ENCODE measurements at places on chromosomes 11 and 22.

DNA sequence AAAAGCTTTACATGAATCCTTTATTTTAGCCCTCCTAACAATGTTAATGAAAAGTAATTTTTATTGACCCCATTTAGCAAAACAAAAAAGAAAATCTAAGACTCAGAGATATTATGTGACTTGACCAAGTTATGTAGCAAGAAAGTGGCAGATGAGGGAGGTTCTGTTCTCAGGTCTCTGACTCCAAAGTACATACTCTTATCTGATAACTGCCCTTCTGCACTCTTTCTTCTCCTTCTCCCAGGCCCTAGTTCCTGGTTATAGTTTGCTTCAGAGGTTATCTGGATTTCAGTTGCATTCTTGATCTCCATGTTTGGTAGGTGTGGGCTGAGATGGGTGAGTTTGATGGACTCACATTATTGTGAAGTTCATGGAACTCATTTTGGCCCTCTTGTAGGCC is 4.5 kb downstream of the OR9Q2 start:
- DNase-seq: no peak

- DNase-seq: no peak
Measured at GRCh38 chr11:106031202-106031810, 9.3 kb upstream of the MSANTD4 start.

GRCh38 chr22:46849101-46849500 is 86.7 kb downstream of the TBC1D22A start:
- DNase-seq: no peak

- DNase-seq: no peak
Measured at GRCh38 chr22:49368221-49368975, 459.3 kb downstream of the BRD1 start.

- DNase-seq: no peak
Measured at GRCh38 chr11:27290261-27291050, 72.6 kb downstream of the CCDC34 start.

- no peak for DNase-seq
Measured at GRCh38 chr22:48478124-48478523, 1349.5 kb downstream of the BRD1 start.

DNA sequence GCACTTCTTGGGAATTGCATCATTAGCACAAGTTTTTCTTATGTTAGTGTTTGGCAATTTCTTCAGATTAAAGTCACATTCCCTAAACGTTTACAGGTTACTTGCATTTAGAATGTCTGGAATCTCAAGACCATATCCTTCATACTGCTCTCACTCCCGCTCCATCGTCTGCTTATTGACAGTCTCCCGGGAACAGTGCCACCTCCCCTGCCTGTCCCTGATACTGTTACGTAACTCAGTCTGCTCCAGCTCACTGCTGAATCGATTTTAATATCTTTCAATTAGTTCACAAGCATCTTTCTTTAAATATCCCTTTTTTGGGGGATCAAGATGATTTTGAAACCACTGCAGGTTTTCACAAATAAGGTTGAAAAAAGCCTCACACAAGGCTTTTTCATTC is 48.2 kb downstream of the GLYATL2 start:
- no peak for DNase-seq

- DNase-seq: no peak
Measured at GRCh38 chr11:35909511-35910265, 34.2 kb upstream of the LDLRAD3 start.

GRCh38 chr11:117473481-117474091 is 145.9 kb downstream of the CEP164 start:
- no peak for DNase-seq

GRCh38 chr11:118283756-118284350 is 19.8 kb upstream of the MPZL2 start:
- no peak for DNase-seq

GRCh38 chr11:74097686-74098237 is 73.0 kb downstream of the C2CD3 start:
- no peak for DNase-seq

- no peak for DNase-seq
Measured at GRCh38 chr22:39294571-39295468, 24.6 kb downstream of the RPL3 start.

DNA sequence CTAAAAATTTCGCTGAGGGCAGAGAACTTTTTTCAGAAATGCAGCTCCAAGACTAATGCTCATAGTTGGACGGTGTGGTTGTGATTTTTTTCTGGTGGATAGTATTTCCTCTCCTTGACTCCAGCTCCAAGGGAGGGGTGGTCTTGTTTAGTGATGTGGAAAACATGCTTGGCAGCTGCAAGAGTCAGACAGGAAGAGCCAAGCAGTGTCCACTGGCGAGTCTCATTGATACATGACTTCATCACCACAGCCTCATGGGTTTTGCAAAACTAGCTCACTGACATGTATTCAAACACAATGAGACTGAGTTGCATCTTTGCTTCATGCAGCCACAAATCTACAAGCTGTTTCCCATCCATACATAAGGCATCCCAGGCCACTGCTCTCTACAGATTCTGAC is 7.3 kb upstream of the KCNJ1 start:
- DNase-seq: no peak

DNA sequence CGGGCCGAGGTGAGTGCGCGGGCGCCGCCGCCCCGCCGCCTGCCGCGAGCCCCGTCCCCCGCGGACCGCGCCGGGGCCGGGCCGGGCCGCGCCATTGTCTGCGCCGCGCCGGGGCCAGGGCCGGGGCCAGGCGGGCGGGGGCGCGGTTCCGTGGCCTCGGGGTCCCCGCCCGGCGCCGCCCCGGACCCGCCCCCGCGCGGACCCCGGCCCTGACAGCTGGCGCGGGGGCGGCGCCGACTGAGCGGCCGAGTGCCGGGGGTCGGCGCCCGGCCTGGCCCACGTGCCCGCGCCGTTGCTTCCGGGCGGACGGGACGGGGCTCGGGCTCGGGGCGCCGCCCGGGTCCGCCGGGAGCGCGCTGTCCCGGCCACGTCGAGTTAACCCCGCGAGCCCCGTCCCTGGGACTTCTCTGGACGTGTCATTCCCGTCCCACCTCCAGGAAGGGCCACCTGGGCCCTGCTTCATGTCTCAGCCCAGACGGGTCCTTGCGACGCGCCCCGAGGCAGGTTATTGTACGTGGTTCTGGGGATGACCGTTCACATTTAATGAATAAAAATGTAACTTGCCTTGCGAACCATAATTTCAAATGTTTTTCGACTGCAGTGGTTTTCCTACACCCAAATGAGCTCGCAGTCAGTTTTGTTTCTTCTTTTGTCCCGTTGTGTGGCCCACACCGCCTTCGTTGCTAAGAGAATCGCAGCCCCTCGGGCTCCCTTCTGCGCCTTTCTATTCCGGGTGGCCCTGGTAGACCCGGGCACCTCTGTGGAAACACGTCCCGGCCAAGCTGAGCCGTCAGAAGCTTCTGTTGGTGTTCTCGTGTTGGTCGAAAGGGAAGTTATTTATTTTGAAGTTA is 562 bp downstream of the ZBED4 start:
- DNase-seq: peak; percentile 22

DNA sequence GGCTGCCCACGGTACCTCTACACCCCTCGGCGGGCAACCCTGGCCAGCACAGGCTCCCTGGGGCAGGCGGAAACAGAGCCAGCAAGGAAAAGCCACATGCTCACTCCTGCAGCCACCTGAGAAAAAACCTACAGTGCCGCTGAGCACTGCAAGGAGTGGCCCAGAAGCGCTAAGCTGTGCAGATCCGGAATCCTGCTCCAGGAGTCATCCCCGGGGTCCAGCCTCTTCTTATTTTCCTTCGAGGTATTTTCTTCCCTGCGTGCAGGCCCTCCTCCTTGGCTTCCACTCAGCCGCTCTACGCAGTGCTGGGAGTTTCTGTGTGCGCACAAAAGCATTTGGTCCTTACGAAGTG is 81.0 kb downstream of the TRMU start:
- DNase-seq: no peak

DNA sequence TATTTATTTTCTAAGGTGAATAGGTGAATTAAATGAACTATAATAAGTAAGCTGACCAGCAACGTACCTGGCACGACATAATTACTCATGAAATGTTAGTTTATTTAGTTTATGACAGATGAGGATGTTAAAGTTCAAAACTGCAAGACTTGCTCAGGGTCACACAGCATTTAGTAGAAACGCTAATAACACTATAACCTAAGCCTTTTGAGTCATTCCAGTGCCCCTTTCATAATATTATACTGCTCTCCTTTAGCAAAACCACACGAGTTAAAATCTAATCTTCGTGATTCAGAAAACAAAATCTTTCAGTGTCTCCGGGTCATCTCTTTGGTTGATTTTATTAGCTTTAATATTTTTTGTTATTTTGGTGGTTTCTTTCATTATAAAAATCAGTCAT is 39.6 kb downstream of the BTBD10 start:
- DNase-seq: no peak

GRCh38 chr11:70700871-70701270 is 302.5 kb downstream of the CTTN start:
- no peak for DNase-seq

DNA sequence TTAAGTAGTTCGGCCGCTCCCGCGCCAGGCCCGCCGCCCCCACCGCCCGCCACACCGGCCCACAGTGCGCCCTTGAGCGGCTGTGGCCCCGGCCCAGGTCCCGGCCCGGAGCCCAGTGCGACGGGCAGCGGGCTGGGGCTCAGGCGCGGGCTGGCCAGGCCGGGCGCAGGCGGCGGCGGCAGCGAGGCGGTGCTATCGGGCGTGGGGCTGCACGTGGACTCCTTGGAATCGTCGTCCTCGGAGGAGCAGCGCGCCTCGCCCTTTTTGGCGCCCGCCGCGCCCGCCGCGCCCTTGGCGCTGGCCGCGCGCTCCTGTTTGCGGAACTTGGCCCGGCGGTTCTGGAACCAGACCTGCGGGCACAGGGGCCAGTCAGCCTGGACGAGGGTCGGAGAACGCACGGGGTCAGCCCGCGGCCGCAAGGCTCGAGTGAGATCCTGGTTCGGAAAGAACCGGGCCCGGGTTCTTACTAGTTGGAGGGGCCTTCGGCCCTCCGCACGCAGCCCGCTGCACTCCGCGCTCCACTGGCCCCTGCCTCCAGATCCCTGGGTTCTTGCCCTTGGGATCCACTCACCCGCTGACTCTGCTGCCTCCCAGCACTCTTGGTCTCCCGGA is 4.0 kb downstream of the PHOX2A start:
- no peak for DNase-seq

GRCh38 chr22:41177040-41177621 is 28.0 kb upstream of the L3MBTL2 start:
- DNase-seq: no peak

- no peak for DNase-seq
Measured at GRCh38 chr11:32918427-32918826, 25.8 kb downstream of the QSER1 start.

DNA sequence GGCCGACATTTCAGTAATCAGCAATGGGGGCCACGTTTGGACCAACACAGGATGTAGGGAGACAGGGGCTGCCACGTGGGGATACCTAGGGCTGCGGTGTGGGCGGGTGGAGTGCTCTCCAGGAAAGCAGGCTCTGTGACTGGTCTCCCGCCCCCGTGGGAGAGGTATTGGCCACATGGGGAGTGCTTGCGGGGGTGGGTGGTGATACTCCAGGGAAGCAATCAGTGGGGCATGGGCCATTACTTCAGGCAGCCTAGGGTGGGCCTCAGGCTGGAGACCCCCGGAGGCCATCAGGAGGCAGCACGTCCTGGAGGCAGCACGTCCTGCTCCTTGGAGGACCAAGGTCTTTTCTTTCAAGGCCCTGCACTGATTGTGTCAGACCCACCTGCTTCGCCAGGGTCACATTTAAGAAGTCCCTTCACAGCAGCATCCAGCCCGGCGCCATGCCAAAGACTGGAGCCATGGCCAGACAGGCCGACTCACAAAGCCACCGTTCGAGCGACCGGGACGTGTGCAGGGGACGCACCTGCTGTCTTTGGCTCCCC is 3.0 kb upstream of the MUC2 start:
- DNase-seq: no peak

GRCh38 chr11:72773291-72773690 is 20.6 kb downstream of the STARD10 start:
- no peak for DNase-seq

DNA sequence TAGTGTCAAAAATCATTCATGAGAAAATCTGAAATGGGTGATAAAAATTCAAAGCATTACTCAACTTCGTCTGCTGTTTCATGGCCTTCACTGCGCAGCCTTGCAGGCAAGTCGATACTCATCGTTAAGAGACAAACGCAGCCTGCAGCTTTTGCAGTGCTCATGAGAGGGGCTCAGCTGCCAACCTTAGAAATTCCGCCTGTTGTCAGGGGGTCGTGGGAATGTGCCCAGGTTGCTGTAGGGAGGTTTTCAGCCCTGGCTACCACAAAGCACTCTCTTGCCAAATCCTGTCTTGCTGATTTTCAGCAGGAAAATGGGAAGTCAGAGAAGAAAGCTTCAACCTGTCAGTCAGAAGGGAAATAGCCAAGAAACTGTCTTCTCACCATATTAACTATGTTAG is 25.4 kb upstream of the GRAMD1B start:
- no peak for DNase-seq

DNA sequence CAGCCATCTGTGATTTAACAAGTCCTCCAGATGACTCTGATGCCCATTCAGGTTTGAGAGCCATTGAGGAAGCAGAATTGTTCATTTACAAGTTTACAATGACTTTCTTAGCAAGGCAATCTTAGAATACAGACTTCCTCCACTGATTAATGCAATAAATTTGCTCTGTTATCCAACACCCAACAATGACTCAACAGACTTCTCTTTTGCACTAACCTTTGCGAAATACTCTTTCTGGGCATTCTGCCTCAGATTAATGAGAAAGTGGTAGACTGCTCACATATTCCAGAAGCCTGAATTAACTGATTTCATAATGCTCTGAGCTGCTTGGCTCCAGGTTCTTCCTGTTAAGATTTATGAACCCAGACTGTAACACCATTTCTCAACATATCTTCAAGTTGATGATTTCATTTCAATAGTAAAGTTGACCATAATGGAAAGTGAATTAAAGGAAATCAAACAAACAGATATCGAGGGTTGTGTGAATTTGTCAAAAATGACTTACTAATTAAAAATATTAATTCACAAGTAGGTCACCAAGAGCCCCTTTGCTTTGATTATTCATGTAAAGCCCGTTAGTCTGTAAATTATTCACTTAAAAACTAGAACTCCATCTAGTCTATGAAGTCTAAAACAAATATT is 70.5 kb upstream of the BLID start:
- DNase-seq: no peak

DNA sequence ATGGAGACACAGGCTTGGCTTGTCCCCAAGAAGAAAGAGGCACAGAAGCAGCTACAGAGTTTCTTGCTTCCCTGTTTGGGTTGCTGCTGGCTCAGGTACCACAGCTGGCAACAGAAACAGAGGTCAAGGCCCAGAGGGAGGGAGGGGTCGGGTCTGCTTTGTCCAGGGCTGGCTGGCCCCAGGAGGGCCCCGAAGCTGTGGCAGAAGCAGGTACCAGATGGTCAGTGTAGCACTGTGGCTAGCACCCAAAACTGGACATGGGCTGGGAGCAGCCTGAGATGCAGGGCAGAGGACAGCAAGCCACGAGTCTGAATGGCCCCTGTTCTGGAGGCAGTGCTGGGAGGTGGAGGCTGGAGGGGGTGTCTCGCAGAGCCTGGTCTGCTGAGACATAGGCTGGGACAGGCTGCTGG is 52.3 kb upstream of the CCDC188 start:
- no peak for DNase-seq

DNA sequence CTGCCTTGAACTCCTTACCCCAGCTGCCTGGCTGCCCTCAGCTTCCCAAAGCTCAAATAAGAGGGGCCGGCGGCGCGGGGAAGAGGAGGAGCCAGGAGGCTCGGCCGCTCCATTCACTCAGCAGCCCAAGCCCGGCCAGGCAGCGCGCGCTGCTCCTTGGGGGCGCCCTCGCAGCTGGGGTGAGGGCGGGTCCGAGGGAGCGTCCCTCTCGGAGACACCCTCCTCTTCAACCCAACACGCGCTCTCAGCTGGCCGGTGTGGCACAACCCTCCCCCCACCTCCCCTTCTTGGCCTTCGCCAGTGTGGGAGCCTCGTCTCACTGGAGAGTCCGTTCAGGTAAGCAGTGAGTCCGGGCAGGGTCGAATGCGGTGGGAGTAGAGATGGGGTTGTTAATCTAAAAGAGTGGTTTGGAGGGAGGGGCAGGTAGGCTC is at the start of gene WT1:
Gene WT1 (minus strand): TSS at position 29 of the 431 bp plus-strand sequence.
- DNase-seq: peak; percentile 16
